HS-5 (cell line): ENCODE measurements at places on chromosomes 4 and X.

GRCh38 chr4:15543537-15544247 lies 74.0 kb downstream of the CC2D2A start:
- DNase-seq = no peak

DNA sequence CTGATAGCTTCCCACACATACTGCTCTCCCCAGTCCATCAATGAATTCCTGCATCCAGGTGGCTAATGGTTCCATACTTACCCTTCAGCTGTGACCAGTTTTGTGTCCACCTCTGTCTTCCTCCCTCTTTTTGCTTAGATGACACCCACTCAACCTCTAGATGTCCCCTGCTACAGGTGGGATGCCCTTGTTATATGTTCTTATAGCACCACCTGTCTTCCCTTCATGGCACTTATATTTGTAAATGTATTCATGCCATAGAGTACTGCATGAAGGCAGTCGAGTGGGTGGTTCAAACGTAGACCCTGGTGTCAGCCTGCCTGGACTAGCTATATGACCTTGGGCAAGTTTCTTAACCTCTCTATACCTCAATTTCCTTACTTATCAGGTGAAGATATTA lies 6.5 kb upstream of the USP46 start:
- DNase-seq = no peak

DNA sequence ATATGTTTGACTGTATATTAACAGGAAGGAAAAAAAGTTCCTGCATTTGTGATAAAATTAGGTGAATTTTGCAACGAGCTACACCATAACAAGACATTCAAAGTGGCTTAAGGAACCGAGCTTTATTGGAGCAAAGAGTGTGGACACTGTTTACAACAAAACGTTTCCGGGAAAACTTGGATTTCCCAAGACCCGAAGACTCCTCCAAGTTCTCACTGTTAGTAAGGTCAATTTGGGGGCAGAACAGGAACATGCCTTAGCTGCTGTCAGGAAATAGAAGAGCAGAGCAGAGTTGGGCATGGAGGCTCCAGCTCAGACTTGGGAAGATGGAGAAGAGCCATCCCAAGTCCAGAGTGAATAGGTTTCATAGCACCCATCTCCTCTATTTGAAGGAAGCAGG lies 16.5 kb downstream of the ADH6 start:
- DNase-seq = no peak

GRCh38 chr4:126748736-126749135 lies 884.0 kb upstream of the INTU start:
- DNase-seq = no peak

- peak; percentile 63 for DNase-seq
Measured at GRCh38 chr4:87895964-87896621, 63.3 kb downstream of the MEPE start.

- DNase-seq = no peak
Measured at GRCh38 chr4:189117426-189117825, 823.2 kb upstream of the FRG1 start.

GRCh38 chr4:101102114-101102742 lies 245.1 kb downstream of the PPP3CA start:
- DNase-seq = peak; percentile 2
